Kasumi-1 (cell line): ENCODE measurements at places on chromosomes 6 and 20.

DNA sequence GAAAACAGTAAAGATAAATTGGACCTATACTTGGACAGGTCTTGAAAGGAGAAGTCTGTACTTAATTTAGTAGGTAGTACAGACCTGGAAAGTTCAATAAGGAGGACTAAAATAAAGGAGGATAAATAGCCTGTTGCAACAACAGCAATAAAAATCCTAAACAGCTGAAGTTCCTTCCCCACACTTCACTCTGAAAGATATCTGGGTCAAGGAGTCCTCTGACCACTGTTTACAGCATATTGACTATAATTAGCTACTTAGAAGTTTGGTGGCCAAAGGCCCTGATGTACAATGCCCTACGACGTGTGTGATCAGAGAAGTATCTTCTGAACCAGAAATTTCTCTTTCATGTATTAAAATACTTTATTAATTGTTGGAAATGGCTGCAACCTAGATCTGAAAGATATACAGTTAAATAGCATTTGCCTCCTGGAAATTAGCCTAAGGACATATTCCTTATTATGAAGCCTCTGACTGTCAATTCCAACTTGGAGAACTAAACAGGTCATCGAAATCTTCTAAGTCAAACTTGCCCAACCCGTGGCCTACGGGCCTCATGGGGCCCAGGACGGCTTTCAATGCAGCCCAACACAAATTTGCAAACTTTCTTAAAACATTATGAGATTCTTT, 82.8 kb downstream of the KIF13A start:
- DNase-seq: no peak

DNA sequence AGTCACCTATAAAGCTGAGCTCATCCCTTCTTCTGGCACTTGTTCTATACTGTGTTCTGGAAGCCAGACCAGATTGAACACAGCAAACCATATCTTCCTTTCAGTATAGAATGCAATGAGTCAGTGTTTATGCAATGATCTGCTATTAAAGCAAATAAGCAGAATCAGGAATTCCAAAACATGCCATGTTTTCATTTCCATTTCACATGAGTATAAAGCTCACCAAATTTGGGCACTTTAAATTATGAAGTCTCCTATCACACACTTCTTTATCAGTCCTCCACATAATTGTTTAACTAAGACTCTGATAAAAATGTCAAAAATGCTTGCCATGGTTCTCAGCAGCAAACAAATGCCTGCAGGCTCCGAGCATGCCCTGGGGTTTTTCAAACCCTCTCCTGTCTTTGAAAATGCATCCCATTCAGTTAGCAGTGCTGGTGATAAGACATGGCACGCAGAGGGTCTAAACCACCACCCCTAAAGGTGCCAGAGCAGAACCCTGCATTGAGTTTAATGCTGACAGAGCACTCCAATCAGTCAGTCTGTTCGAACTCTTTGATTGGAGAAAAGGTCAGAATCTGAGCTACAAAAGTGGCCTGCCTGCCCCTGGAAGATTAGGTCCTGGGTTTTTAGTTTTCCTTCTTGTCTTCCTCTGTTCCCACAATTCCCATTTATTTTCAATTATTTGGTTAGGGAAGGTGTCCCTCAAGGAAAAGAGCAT, 234.1 kb downstream of the GMPR start:
- DNase-seq: no peak

DNA sequence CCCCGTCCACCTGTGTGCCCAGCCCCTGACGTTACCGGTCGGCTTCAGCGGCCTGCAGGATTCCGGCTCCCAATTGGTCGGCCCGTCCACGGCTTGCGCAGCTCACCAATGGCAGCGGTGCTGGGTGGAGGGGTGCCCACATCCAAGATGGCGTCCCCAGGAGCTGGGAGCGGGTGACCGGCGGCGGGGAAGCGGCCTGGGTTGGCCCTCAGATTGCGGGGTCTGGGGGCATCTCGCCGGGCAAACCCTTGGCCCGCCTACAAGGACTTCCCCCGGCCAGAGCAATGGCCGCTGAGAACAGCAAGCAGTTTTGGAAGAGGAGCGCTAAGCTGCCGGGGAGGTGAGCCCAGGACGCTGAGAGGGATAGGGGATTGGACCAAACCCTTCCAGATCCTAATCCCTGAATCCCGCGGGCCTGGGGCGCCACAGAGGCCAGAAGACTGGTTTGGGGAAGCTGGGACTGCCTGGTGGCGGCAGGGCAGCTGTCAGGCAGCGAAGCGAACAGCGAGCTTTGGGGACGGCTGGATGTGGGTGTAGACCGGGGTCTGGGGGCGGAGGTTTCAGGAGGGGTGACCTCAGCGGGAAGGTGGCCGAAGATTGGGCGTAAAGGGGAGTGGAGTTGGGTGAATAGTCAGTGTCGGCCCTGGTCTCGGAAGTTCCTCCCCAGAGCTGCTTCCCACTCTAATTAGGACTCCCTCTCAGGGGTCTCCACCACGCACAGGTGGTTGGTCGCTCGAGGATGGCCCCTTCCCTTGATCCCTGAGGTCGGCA, at the start of the genes TBC1D22B and TMEM217:
Gene TBC1D22B, plus strand, starts transcription at position 139 of the 771 bp plus-strand sequence. Its CDS starts 146 bp downstream, at position 285.
Gene TMEM217, minus strand, starts transcription at position 511 of the 771 bp plus-strand sequence. CDS start 39,114 bp downstream, outside the sequence.
- DNase-seq: peak; percentile 89

DNA sequence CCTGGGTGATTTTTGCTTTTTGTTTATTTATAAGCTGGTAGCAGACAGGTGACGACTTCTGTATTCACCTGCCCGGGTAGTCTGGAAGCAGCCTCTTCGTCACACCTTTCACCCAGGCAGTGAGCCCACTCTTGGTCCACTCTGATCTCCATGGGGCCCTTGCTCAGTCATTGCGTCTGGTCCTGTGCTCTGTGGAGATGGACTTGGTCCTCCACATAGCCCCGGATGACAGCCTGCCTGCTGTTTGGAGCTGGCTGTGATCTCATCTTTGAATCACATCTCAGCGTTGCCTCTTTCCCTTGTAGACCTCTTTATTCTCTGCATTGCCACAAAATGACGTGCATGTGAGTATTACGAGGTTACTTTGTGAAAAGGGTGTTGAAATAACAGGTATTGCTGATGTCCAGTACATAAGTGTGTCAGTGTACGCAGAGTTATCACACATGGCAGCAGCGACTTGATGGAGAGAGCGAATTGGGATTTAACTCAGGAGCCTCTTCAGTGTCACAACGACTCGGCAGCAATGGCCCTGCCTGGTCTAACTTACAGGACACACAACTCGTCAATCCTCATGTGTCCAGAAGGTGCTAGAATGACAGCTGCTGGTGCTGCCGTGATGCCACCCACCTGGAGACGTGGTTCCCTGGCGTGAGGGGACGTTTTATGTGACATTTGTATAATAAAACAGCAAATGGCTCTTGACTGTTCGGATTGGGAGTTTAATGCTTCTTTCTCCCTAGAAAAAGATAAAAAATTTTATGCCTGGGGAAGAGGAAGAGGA, 24.2 kb upstream of the FRMD1 start:
- no peak for DNase-seq

GRCh38 chr6:156975414-156975813, 198.2 kb downstream of the ARID1B start:
- no peak for DNase-seq

DNA sequence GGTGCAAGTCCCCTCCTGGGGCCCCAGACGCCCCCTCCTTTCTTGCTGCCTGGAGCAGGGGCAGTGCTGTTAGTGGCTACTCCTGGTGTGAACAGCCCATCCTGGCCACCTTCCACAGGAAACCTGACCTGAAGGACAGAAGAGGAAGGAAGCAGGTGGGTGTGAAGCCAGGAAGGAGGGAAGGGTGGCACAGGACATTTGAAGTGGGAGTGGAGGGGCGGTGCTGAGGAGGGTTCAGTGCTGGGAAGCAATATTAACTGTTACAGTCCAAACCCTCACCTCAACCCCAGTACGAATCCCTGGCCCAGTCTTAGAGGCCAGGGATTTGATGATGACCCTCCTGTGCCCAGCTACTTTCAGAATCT, 766 bp downstream of the PRICKLE4 start:
- DNase-seq: no peak

DNA sequence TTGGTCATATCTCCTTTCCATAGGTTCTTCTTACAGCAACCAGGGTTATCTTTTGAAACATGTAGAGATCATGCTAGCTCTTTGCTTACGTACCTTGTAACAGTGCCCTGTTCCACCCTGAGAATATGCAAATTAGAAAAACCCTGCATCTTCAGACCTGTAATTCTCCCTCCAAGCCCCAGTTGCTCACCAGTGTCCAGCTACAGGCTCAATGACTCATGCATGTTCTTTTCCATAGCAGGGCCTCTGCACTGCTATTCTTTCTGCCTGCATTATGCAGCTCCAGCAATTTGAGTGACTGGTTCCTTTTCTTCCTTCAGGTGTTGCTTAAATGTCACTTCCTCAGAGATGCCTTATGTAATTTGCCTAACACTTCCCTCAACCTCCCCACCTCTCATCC, 636.2 kb downstream of the KHDRBS2 start:
- DNase-seq: no peak

GRCh38 chr6:25788305-25788922, 33.9 kb downstream of the SLC17A4 start:
- DNase-seq: peak; percentile 31

DNA sequence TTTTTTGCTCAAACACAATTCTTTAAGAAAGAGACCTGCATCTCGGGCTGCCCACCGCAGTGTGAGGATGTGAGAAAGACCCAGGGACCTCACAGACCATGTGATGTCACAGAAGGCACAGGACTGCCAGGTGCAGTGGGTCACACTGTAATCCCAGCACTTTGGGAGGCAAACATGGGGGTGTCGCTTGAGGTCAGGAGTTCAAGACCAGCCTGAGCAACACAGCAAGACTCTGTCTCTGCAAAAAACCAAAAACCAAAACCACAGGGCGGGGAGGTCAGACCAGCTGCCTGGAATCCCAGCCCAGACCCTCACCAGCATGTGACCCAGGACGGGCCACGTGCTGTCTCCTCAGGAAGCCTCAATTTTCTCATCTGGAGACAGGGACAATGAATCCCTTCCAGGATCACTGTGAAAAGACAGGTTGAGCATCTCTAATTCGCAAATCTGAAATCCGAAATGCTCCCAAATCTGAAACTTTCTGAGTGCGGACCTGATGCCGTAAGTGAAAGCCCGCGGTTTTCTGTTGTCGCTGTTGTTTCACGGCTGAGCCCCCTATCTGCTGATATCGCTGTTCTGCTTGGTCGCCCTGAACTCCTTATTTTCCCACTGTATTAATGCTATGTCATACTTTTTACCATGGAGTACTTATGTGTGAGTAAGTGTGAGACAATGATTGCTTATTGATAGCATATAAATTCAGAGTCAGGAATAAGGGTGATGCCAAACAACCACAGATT, 159.5 kb upstream of the PTPN1 start:
- no peak for DNase-seq

- DNase-seq: no peak
Measured at GRCh38 chr6:73564578-73565345, 43.9 kb upstream of the EEF1A1 start.

DNA sequence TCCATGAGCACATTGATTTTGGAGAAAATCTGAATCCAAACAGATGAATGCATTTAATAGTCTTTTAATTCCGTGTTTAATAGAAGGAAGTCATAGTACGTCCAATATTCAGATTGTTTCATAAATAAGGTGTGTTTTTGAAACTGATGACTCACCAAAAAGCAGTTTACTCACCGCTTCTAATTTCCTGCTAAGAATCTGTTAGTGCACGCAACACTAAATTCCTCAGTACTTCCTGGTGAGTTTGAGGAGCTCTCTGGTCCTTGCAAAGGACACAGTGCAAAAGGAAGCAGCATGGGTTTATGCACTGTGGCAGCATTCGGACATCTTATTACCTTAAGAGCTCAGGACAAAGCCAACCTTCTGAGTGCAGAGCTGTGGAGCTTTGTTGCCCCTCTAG, 2.3 kb upstream of the ADGRF1 start:
- DNase-seq: no peak

- DNase-seq: no peak
Measured at GRCh38 chr6:38282911-38283310, 356.8 kb downstream of the BTBD9 start.

DNA sequence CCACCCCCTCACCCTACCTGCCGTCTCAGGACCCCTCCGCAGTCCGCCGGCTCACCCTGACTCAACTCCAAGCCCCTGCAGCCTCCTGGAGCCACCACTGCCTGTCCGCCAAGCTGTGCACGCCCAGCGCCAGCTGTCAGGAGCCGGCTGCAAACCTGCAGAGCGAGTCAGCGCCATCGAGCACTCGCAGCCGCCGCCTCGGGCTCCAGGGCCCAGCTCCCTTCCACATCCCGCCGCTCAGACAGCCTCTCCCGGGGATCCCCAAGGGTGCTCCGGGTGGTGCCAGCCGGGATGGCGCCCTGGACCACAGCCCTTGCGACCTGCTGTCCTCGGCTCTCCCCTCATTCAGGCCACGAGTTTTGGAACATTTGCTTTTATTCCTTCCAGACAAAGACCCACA, 4.3 kb downstream of the TNNC2 start:
- DNase-seq: no peak

DNA sequence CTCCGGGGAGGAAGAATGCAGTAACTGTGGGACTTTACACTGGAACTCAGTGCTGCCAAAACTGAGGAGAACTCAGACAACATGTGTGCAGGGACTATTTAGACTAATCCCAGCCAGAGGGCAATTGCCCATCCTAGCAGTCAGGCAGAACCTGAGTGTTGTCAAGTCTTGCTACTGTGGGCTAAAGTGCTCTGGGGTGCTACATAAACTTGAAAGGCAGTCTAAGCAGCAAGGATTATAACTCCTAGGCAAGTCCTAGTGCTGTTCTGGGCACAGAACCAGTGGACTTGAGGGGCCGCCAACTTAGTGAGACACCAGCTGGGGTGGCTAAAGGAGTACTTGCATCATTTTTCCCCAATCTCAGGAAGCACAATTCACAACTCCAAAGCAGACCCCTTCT, 363.8 kb upstream of the PTCHD4 start:
- no peak for DNase-seq

DNA sequence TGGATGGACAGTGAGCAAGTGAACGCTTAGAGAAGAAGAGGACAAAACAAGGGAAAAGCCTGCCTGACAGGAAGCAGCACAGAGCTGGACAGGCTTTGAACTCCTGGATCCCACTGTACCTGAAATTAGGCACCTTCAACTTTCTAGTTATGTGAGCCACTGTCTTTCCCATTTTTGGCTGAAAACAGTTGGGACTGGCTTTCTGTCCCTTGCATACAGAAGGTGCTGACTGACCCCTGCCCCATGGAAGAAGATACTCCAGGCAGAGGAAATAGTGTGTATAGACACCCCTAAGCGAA, 122.8 kb downstream of the CEBPB start:
- DNase-seq: no peak

DNA sequence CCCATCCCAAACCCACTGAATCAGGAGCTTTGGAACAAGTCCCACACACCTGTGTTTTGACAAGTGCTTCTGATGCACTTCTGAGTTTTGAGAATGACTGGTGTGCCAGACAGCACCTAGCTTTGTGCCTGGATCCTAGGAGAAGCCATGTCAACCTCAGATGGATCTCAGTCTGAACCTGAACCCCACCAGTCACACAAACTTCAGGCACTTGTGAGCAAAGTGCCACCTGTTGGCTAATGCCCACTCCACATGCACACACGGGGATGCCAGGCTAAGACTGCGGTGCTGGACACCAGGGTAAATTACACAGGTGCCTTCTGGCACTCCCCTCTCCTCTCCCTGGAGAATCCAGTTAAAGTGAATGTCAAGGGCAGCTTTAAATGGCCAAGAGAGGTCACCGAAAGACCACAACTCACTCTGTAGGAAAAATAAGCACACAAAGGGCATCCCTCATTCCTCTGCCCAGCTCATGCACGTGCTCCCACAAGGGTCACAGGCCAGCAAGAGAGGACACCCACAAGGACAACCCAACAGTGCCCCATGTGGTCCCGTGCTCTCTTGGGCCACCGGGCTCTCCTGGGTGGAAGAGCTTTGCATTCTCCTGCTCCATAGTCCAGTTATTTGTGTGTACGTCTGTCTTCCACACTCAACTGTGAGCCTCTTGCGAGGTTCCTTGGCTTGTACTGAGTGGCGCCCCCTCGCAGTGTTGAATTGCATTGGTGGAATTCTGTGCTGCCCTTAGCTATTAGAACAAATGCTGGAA, 45.6 kb downstream of the TAF8 start:
- DNase-seq: no peak
